Activated effector memory CD4-positive, alpha-beta T cell treated with anti-CD3 and anti-CD28 coated beads, Interleukin-2, amount 50 U/mL, for 16 hours (primary cell): ENCODE measurements at places on chromosomes 4 and X.

DNA sequence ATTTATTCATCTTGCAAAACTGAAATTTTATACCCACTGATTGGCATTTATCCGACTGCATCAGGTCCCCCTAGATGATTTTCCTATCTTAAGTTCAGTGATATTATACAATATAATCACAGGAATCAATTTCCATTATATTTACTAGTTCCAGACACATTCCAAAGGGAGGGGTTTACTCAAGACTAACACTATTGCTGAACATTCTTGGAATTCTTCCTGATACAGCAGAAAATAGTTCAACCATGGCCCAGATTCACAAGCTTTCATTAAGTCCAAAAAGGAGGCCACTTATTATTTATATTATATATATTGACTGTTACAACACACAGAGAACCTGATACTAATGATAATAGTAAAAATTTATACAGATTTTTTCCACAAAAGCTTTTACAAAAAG, 2353.6 kb downstream of the PCDH7 start:
- DNase-seq, result no peak

GRCh38 chrX:77693594-77693993, 92.4 kb downstream of the ATRX start:
- DNase-seq, result no peak

DNA sequence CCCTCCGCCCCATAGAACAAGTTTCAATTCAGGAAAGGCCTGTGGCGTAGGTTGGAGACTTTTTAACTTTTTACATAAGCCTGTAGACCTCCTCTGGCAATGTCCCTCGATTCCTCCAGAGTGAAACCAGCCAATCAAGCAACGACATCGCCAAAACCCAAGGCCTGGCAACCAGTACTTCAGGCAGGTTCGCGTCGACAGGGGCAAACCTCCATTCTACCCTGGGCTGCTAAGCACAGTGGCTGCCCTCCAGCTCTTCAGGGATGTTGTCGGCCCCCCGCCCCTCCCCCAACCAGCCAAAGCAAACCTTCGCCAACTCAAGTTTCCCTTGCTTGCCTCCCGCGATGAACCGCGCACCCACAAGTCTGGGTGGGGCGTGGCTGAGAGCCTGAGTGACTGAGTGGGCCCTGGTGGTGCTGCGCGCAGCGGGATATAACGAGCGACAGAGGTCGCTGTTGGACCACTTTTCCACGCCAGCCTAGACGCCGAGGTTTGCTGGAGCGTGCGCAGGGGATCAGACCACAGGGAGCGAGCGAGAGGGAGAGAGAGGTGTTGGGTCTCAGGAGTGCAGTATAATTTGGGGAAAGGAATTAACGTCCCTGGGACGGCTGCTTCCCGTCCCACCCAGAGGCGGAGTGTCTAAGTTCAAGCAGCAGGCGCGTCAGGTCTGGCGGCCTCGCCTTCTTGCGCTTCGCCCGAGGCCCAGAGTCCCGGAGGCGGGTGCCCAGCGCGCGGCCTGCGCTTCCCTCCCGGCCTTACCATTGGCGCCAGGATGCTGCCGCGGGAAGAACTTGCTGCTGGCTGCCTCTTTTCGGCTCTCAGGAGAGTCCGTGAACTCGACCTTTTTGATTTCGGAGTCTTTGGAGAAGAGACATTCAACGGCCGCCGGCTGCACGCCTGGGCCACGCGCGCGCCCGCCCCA, 9.0 kb upstream of the PITX2 start:
- no peak for DNase-seq

GRCh38 chr4:122766950-122767349, 34.4 kb downstream of the BBS12 start:
- DNase-seq, result no peak

DNA sequence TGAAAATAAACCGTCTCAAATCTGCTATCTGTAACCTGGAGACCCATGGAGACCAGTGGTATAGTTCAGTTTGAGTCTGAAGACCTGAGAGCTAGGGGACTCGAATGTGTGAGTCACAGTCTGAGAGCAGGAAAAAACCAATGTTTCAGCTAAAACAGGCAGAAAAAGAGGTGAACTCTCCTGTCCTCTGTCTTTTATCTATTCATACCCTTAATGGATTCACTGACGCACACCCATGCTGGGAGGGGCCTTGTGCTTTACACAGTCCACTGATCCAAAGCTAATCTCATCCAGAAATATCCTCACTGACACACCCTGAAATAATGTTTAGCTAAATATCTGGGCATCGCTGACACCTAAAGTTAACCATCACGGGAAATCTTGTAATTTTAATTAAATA, 297.9 kb downstream of the GPM6A start:
- DNase-seq, result no peak

DNA sequence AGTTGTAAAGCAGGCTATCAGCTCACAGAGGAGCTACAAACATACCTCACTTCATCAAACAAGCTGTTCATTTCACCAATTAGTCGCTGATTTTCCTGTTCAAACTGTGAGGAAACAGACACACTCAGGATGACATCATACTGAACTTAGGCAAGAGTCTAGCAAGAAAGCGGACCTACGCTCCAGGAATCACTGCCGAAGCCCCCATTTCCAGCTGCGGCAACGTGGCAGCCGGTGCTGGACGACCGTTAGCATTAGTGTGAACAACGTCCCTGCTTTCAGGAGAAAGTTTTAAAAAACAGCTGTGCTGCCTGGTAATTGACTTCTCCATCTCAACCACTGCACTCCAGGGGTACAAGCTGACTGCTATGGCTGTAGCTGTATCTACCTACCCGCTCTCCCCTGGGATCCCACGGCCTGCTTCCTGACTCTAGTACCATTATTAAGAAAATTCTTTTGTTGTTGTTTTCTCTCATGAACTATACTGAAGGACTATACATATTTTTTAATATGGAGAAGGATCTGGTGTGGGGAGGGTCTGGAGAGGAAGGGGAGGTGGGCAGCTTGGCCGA, 38.3 kb downstream of the NSG1 start:
- no peak for DNase-seq

DNA sequence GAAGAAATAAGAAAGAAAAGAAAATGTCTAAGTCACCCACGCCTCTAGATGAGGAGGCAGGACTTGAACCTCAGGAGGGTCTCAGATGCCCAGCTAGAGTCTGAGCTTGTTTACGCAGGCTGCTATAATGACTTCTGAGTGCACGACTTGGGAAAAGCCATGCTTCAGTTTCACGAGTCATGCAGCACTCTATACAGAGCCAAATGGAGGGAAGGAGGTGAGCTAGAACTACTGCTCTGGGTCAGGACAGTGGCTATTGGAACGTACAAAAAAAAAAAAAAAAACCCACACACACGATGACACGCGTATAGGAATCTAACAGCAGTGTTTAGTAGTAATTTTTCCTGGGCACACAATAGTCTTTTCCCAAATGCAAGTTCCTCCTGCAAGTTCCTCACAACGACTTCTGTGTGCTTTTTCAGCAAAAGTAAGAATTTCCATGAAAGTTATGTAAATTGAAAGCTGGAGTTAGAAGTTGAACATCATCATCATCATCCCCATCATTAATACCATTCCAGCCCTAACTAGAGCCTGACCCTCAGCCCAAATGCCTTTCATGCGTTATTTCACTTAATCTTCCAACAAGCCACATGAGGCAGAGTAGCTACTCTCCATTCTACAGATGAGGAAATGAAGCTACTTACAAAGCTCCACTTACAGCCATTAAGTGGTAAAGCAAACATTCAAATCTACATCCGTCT, 36.6 kb downstream of the IRF2 start:
- DNase-seq, result no peak

DNA sequence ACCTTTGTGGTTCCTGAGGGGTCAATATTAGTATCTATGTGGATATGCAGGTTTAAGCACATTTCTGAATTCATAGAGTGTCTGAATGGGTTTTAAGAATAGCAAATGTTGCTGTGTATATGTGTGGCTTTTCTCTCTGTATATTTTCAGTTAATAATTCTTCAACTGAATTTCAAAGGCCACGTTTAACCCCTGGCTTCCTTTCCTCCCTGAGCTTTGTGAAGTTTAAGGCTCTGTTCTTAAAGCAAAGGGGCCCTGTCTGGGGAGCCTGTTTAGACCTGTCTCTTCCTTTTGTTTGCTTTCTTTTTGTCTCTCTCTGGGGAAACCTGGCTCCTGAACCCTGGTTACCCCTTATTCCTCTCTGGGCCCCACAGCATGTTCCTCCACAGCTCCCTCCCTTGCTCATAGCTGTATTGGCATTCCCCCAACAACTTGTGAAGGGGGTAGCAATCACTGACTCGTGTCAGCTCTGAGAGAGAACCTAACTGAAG, 139.1 kb downstream of the COL4A6 start:
- no peak for DNase-seq

DNA sequence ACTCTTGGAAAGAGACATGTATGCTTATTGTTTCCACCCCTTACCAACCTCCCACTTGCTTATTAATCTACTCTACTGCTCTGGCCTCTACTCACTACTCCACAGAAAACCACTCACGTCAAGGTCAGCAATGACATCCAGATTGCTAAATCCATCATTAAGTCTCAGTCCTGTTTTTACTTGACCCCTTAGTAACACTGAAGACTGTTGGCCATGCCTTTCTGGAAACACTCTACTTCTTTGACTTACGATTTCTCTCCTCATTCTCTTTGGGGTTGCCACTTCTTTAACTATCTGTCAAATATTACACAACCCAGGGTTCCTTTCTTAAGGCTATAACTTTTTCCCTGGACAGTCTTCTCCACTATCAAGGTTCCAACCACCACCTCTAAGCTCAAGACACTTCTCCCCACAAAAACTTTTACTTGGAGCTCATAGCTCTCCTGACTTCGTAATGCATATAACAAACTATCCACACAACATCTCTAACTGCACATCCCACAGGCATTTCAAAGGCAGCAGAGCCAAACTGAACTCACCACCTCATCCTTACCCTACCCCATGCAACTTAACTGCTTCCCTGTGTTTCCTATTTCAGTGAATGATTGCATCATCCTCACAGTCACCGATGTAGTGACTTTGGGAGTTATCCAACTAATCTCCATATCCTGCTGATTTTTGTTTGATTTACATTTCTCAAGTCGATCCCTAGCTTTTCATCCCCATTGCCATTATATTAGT, 15.8 kb upstream of the MAGEA4 start:
- DNase-seq, result no peak
